CD4-positive, alpha-beta T cell treated with Interferon alpha-2 for 1 hour (primary cell): ENCODE measurements at places on chromosomes 5 and 9.
A peak's percentile ranks its signal among the peaks of the same experiment; 100 is the strongest.

DNA sequence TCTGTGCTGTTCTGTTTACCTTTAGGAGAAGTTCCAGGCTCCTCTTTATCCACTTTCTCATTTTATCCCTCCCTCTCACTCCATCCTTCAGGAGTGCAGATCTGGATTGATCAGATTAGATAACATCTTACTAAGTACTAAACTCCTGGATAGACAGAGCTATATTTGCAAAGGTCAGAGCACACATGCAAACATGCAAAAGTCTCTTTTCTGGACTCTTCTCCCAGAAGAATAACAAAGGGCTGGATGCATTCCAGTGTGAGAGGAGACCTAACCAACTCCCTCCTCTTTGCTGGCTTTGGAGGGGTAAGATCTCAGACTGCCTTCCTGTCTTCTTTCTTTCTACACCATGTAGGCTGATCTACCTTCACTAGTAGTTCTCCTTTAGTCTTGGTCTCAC lies 21.4 kb downstream of the GARNL3 start:
- no peak for DNase-seq

GRCh38 chr9:120412425-120412951 lies 167.5 kb downstream of the CDK5RAP2 start:
- DNase-seq: no peak

GRCh38 chr9:75889977-75890471 lies 449 bp upstream of the PCSK5 start:
- no peak for DNase-seq

DNA sequence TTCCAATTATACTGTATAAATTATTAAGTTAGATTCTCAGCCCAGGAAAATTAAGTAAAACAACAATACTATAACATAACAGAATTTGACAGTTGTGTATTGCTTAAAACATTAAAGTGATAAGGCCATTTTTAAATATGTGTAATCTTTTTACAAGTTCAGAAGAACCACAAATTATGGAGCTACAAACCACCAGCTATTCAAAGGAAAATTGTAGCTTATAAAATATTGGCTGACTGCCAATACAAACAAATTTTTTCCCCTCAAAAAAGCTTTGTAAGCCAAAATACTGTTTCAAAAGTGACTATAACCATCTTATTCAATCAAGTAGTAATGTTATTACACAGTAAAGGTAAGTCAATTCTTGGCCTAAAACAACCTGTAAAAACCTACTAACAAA lies 21.9 kb downstream of the STRBP start:
- DNase-seq: no peak

DNA sequence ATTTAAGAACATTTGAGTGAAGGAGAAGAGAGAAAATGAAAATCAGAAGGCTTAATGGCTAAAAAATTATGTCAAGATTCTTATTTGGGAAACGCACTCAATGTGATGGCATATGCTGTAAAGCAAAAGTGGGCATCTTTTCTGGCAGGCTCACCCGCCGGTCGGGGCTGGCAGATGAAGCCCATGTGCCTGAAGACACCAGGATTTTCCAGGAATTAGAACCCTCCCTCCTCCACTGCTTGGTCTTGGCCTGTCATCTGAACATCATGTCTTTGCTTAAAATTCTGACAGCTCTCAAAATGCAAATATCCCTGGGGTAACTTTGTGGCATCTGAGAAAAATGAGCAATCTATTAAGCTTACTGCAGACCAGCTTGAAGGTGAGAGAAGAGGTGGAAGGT lies 337.9 kb downstream of the IRX1 start:
- no peak for DNase-seq

- no peak for DNase-seq
Measured at GRCh38 chr5:10588779-10589447, 25.0 kb downstream of the ANKRD33B start.

GRCh38 chr5:120260651-120261050 lies 203.4 kb upstream of the PRR16 start:
- no peak for DNase-seq

DNA sequence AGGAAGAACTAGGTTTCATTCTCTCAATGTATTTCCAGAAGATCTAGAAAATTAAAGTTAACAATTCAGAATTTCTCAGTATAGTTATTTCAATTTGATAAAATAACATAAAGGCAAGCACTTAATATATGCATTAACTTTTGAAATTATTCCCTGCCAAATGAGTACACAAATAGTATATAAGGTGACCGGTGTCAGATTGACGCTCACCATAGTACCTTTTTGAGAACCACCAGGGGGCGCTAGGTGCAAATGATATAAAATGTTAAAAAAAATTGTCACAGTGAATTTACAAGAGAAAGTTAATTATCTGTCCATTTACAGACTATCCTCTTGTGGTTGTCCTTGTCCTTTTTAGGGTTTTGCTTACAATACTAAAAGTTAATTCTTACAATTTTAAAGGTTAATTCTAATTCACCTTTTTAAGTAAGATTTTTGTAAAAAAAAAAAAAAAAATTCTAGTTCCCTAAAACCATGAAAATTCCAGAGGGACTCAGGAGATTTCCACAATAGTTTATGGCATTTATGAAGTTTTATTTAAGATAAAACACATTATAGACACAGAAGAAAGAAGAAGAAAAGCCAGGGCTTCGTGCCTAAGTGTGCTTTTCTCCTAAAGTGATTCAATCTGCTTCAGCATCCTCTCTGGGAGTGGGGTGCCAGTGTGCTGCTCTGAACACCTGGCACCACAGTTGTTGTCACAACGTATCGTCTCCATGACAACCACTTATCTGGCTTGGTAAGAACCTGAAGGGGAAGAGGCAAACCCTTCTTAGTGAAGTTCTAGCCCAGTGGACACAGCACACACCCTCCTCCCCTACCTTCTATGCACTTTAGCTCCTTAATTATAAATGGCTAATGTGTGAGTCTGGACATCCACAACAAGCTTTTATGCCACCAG lies 1.7 kb downstream of the ADAMTS16 start:
- DNase-seq: peak; percentile 57

DNA sequence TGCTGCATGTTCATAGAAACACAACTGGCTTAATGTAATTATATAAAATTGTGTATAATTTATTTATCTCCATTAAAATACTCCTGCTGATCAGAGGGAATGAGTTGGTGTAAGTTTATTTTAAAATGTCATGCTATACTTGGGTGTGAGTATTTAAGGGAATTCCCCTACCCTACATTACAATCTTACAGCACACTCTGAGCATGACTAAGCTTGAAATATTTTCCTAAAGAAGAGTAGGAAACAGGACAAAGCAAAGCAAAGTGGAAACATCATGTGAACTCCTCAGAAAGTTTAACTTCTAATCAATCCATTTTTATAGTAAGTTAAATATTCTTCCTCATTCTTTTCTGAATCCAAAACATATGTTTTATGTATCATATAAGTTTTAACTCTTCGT lies 1271.3 kb downstream of the EFNA5 start:
- no peak for DNase-seq

DNA sequence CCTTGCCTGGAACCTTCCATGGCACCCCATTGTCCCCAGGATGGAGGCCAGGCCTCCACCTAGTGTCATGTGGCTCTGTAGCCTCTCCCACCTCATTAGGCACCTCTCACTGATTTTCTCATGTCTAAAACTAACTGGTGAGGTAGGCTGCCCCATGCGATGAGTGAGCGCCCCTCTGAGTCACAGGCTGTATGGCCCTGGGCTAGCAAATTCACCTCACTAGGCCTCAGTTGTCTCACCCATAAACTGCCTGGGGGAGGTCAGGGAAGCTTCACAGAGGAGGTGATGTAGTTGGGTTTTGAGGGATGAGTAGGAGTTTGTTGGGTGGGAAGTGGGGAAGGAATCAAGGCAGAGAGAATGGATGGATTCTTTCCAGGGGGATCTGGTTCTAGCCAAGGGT lies 8.8 kb downstream of the RXRA start:
- no peak for DNase-seq

DNA sequence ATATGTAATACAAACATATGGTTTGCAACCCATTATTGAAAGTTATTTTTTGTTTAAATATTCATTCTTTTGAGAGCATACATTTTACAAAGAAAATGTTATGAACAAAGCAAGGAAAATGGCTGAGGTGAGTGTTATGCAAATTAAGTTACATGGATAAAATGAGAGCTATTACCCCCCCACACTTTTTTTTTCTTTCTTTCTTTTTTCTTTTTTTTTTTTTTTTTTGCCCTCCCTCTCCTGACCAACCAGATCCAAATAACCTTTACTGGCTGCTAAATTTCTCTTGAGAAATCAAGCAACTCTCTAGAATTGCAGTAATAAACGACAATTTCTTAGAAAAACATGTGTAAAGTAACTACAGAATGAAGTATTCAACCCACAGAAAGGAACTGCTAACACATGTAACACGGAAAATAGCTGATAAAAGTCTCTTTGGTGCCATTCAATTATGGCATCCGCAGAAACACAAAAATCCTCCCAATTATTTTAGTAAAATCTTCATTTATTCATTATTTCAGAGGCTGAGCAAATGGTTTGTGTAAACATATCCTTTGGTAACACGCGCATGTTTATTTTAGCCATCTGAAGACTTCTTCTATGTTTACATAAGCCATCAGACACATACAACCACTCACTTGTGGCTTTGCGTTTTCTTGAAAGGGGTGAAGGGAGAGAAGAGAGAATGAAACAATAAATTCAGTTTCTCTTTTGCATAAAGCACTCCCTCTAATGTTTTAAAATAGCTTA lies 216.1 kb downstream of the NFIB start:
- no peak for DNase-seq

DNA sequence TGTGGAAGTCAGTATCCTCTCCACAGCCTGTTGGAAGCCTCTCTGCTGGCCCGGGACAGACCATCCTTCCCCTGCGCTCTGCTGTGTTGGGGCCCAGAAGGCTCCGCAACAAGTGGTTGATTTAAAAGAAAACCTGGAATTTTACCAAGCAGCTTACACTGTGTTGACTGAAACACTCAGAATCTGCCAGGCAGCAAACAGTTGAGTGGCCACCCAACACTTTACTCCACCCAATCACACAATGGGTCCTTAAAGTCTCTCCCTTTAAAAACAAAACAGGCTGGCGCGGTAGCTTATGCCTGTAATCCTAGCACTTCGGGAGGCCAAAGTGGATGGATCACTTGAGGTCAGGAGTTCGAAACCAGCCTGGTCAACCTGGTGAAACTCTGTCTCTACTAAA lies 28.0 kb upstream of the DMRT3 start:
- DNase-seq: no peak

- DNase-seq: no peak
Measured at GRCh38 chr5:1826235-1826980, 25.2 kb downstream of the NDUFS6 start.

GRCh38 chr9:114158482-114159130 lies 3.3 kb downstream of the COL27A1 start:
- DNase-seq: no peak

- no peak for DNase-seq
Measured at GRCh38 chr9:92342825-92343488, 17.2 kb downstream of the CENPP start.

DNA sequence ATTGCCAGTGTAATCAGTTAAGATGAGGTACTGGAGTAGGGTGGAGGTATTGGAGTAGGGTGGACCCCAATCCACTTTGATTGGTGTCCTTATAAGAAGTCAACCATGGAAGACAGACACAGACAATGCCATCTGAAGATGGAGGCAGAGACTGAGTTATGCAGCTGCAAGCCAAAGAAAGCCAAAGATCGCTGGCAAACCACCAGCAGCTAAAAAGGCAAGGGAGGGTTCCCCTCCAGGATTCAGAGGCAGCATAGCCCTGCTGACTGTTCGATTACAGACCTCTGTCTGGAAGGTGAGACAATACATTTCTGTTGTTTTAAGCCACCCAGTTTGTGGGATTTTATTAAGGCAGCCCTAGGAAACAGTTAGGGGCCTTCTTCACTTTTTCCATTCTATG lies 30.5 kb upstream of the CKMT2 start:
- DNase-seq: no peak

- DNase-seq: no peak
Measured at GRCh38 chr5:132215329-132215728, 12.3 kb downstream of the P4HA2 start.

DNA sequence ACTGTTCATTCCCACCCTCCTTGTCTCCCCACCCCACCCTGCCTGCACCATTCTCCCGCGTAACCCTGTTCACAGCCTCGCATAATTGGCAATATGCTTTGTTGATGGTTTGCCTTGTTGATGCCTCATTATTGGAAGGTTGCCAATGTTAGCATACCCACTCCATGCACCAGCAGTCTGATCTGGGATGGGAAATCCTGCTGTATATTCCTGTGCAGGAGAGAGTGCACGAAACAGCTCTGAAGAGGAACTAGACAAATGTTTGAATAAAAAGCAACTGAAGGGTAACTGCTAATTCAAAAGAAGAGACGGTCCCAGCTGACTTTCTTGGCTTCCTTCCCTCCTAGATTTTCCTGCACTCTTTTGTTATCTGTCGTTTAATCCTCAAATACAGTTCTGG lies 271.7 kb upstream of the TLE4 start:
- DNase-seq: no peak

DNA sequence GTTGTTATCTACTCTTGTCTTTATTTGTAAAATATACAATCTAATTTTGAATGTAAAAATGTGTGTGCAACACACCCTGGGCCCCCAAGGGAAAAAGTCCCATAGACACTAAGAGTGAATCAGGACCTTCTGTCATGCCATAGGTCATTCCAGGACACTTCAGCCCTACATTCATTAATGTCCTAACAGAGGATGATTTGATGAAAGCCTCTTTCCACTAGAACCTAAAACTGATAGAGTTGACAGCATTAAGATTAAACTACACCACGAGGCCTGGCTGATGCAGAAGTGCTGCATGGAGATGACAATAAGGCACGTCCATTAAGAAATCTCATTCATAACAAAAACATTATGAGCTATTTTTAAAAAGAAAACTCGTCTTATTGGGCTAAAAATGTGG lies 46.2 kb downstream of the FRMD3 start:
- no peak for DNase-seq

- DNase-seq: peak; percentile 1
Measured at GRCh38 chr9:76255781-76256455, 138.3 kb downstream of the RFK start.

- no peak for DNase-seq
Measured at GRCh38 chr9:68609901-68610415, 69.3 kb upstream of the TMEM252 start.
